Tibial nerve (tissue), 4 donors: ENCODE measurements at places on chromosomes 16 and 17. TPM values are rescaled to one million over a fixed set of nuclear protein-coding genes. Genes with fewer than 3 reads are reported as not detected.

GRCh38 chr17:51270636-51271035 lies 10.3 kb downstream of the UTP18 start:
- no peak for DNase-seq

Gene KRTAP1-1
- not detected for total RNA-seq

Gene TBC1D3I
- total RNA-seq, result 2.7 TPM

Gene ABCC3
- total RNA-seq, result 5.7 TPM

DNA sequence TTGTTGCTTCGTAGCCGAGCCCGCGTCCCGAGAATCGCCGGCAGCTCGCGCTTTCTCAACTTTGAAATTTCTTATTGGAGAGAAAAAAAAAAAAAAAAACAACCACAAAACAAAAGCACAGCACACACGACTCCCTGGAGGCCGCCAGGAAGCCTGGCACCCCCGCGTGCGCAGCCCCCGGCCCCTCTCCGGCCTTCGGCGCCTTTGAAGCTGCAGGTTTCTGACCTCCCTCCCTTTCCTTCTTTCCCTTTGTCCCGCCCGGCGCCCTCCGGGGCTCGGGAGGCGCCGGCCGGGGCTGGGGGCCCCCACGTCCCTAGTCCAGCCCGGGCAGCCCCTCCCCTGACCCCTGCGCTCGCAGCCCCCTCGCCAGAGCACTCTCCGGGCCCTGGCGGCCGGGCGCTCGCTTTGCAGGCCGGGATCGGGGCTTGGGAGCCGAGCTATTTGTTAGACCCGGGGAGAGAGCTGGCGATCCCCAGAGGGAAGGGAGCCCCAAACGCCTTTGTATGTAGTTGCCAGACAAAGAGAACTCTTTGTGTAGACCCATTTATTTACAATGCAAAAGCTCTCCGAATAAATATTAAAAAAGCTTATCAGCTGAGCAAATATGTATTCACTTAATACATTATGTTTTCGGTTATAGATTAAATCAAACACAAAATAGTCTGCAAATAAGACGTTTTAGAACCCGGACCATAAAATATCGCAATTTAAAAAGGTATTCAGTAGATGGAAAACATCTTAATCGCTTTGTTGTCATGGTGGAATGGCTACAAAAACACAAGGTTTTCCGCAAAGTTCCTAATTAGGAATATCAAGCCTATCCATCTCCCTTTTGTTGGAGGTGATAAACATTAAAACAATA lies 2.3 kb downstream of the BAHCC1 start:
- no peak for DNase-seq

GRCh38 chr16:11848842-11849241 lies 2.5 kb downstream of the RSL1D1 start:
- no peak for DNase-seq

GRCh38 chr17:34347063-34347462 lies 9.2 kb upstream of the CCL13 start:
- no peak for DNase-seq

GRCh38 chr16:30005341-30006094 lies 5.3 kb downstream of the DOC2A start:
- no peak for DNase-seq

DNA sequence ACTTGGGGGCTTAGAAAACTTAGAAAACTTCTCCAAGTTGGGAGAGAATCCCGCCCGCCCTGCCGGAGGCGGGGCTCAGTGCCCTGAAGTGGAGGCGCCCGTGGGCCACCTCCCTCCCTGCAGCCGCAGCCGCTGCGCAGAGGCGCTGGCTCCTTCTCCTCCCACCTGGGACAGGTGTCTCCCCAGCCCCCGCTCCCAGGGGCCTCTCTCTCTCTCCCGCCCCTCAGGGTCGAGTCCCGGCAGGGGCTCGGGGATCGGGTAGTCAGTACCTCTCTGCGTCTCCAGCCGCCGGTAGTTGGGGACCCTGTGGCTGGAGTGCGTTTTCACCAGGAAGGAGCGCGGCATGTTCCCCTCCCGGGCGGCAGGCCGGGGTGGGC lies 257 bp downstream of the SNAI3 start:
- no peak for DNase-seq

DNA sequence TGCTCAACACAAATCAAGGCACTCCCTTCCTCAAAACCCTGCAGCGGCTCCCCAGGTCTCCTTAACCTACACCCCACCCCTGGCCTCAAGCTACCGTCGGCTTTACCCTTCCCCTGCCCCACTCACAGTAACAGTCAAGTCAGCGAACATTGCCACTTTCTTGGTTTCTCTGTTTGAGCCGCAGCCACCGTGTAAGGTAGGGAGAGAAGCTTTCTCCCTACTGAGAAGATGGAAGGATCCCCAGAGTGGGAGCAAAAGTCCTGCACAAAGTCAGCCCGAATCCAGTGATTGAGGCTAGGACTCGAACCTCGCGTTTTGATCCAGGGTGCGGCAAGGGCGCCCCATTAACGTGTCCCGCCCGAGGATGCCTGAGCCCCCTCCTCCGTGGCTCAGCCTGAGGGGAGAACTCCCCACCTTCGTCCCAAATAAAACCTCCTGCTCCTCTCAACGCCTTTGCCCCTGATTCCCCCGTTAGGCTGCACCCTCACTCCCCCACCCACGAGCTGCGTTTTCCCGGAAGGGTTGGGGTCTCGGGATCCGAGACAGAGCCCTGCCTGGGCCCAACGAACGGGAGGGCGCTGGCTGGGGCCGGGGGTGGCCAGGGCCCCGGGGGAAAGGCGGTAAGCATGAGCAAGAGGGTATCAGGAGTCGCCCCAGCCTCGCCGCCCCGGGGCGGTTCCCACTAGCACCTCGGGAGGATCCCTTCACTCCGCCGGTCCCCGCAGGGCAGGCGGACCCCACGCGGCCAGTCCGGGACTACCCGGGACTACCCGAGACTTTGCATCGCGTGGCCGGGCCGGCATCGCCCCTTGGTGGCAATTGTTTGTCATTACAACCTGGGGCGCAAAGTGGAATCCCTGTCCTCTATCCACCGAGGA lies 9.9 kb upstream of the NAGS start:
- no peak for DNase-seq

Gene SHBG
- not detected for total RNA-seq

Gene KRT31
- not detected for total RNA-seq

DNA sequence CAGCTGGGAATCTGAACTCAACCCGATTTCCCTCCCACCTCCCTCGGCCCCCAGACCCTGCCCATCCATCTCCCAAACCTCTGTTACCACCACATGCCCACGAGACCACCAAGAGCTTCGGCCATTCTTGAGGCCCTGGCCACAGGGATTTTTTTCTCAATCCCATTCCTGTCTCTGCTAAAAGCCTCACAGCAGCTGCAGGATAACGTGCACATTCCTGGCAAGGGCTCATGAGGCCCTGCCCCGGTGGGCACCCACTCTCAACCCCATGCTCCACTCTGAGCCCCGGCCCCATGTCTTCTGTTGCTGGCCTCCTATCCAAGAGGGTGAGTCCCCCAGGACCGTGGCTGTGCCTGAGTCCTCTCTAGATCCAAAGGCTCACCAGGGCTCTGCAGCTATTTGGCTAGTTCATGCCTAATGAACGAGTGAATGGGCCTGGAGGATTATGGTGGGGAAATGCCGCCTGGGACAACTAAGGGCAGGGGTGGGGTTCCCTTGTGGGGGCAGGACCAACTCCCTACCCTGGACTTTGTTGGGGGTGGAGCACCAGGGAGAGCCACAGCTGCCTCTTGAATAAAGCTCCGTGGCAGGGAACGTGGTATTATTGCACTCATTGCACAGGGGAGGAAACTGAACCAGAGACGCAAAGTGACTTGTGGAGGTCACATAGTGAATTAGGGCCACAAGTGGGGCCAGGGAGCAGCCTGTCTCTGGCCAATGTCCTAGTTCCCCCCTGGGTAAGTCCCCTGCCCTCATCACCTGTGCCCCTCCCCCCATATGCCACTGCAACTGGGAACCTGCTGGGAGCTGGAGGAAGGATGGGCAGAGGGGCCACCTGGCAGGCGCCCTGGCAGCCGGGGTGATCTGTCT lies 113.8 kb upstream of the SMURF2 start:
- no peak for DNase-seq

Gene PMFBP1
- 0.42 TPM for total RNA-seq

- no peak for DNase-seq
Observed at GRCh38 chr16:22614271-22614947, 103.7 kb downstream of the NPIPB5 start.
